ENCODE measurements at places on chromosomes 5 and 9. TPM values are rescaled to one million over a fixed set of nuclear protein-coding genes. Genes with fewer than 3 reads are reported as not detected.

GRCh38 chr5:103228061-103228460 lies 30.5 kb upstream of the MACIR start:
- no peak overlapping the region for H3K27ac ChIP-seq
- peaks cover 4% of the 10 kb centered on the region for H3K4me1 ChIP-seq
- DNase-seq: no peak
- H3K4me3 ChIP-seq: no peak overlapping the region
- H3K27me3 ChIP-seq: no peaks in the 10 kb centered on the region
- H3K36me3 ChIP-seq: no peaks in the 10 kb centered on the region

GRCh38 chr9:1271367-1271766 lies 221.2 kb downstream of the DMRT2 start:
- H3K27me3 ChIP-seq: no peaks in the 10 kb centered on the region
- H3K36me3 ChIP-seq: no peaks in the 10 kb centered on the region
- no peaks in the 10 kb centered on the region for H3K4me1 ChIP-seq
- no peak overlapping the region for H3K27ac ChIP-seq

DNA sequence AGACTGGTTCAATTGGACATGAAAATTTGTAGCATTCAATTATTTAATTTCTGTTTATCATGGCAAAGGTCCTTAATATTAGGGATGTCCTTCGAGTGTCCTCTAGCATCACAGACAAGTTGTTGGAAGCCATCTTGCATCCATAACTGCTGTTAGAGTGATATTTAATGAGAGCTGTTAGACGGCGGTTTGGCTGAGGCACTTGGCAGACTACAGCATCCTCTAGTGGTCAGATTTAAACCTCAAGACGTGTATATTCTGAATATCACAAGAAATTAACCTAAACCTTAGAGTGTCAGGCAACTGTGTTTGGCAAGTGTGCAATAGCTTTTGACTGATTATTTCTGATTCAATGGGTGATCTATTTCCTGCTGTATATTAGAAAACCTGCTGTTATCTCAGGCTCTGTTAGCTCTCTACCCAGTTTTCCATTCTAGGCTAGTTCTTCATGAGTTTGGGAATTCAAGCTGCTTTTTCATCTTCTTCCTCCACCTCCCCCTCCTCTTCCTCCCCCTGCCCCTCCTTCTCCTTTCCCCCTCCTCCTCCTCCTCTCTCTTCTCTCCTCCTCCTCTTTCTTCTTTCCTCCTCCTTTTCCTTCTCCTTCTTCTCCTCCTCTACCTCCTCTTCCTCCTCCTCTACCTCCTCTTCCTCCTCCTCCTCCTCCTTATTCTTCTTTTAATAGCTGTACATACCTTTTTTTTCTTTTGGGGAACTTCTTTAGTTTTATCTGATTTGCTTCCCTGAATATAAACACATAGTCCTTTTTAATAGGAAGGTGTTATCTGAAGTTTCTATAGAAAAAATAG lies 8.6 kb downstream of the SPINK1 start:
- no peaks in the 10 kb centered on the region for H3K4me1 ChIP-seq
- no peaks in the 10 kb centered on the region for H3K27me3 ChIP-seq
- no peak overlapping the region for H3K27ac ChIP-seq
- H3K36me3 ChIP-seq: no peaks in the 10 kb centered on the region
- peak; percentile 79 for DNase-seq
- no peak overlapping the region for H3K4me3 ChIP-seq

DNA sequence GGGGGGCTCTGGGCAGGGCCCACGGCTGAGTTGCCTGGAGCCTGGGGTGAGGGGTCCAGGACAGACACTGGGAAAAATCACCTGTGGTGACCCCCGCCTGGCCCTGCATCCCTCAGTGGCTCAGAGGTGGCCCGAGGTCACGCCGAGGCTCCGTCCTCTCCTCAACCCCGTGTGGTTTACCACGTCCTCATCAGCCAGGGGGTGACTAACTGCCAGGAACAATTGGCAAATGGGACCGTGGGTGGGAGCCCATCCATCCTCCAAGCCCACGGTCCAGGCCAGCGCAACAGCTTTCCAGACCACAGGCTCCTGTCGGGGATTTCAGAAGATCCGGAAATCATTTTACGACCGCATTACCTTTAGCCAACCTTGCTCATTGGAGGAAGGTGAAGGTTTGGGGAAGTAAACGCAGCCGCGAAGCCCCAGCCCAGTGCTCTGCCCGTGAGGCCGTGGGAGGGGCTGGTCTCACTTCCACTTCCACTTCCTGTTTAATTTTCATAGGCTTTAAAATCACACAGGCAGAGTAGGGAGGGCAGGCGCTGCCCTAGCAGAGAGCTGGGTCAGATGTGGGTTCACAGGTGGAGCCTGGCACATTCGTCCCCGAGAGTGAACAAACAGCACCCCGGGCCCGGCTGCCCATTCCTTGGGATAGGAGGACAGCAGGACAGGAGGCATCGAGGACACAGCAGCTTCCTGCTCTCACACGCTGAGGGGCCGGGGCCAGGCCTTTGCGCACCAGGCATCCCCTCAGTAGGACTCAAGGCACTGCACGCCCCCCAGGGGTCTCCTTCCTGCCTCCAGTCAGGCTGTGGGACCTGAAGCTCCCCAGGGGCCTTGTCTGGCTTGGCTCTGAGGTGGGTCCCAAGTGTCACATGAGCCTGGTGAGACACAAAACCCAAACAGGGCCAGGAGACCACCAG lies 19.8 kb upstream of the SLC9A3 start:
- H3K27ac ChIP-seq: peak overlapping the region; percentile 54
- H3K4me3 ChIP-seq: peak overlapping the region; percentile 28
- no peak for DNase-seq
- H3K4me1 ChIP-seq: peaks cover 20% of the 10 kb centered on the region
- no peaks in the 10 kb centered on the region for H3K36me3 ChIP-seq
- H3K27me3 ChIP-seq: peaks cover 2% of the 10 kb centered on the region

GRCh38 chr5:132680780-132681475 lies 7.1 kb downstream of the IL4 start:
- no peak for DNase-seq
- no peaks in the 10 kb centered on the region for H3K27me3 ChIP-seq
- H3K4me1 ChIP-seq: peaks cover 5% of the 10 kb centered on the region
- H3K27ac ChIP-seq: no peak overlapping the region
- H3K4me3 ChIP-seq: no peak overlapping the region

- no peaks in the 10 kb centered on the region for H3K36me3 ChIP-seq
- no peak overlapping the region for H3K27ac ChIP-seq
- DNase-seq: no peak
- H3K4me3 ChIP-seq: no peak overlapping the region
These were observed 97.6 kb upstream of the ANXA1 start for GRCh38 chr9:73054091-73054490.

DNA sequence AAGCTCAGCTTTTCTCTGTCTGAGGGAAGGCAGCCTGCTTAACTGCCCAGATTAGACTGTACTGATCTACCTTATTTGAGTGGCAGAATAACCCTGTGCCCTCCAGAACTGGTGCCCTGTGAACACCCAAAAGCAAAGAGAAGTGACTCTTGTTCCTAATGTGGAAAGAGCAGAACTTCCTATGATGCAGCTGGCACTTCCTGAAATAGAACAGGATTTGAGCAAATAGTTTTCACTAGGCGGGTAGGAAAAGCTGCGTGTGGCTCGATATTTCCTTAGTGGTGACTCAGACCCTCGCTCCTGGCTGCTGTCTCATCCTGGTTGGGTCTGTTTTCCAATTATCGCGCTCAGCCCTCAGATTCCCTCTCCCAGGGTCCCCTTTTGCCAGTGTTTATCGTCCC lies 89.9 kb downstream of the SH3TC2 start:
- H3K4me1 ChIP-seq: no peaks in the 10 kb centered on the region
- H3K27me3 ChIP-seq: no peaks in the 10 kb centered on the region
- no peaks in the 10 kb centered on the region for H3K36me3 ChIP-seq
- DNase-seq: no peak

Gene LECT2
- not detected for total RNA-seq

Gene ATP10B
- not detected for total RNA-seq

Gene ABLIM3
- 2.4 TPM for total RNA-seq

Gene RECK
- 7.4 TPM for total RNA-seq

- DNase-seq: no peak
- H3K36me3 ChIP-seq: peaks cover 4% of the 10 kb centered on the region
- no peaks in the 10 kb centered on the region for H3K4me1 ChIP-seq
- no peak overlapping the region for H3K27ac ChIP-seq
These were observed 53.3 kb downstream of the RAPGEF6 start for GRCh38 chr5:131581702-131582101.

Gene RGS3
- total RNA-seq: 148 TPM

Gene EHMT1
- 200 TPM for total RNA-seq

- no peaks in the 10 kb centered on the region for H3K27me3 ChIP-seq
- DNase-seq: no peak
- no peak overlapping the region for H3K4me3 ChIP-seq
These were observed 461.9 kb upstream of the PAPPA start for GRCh38 chr9:115691693-115692092.

DNA sequence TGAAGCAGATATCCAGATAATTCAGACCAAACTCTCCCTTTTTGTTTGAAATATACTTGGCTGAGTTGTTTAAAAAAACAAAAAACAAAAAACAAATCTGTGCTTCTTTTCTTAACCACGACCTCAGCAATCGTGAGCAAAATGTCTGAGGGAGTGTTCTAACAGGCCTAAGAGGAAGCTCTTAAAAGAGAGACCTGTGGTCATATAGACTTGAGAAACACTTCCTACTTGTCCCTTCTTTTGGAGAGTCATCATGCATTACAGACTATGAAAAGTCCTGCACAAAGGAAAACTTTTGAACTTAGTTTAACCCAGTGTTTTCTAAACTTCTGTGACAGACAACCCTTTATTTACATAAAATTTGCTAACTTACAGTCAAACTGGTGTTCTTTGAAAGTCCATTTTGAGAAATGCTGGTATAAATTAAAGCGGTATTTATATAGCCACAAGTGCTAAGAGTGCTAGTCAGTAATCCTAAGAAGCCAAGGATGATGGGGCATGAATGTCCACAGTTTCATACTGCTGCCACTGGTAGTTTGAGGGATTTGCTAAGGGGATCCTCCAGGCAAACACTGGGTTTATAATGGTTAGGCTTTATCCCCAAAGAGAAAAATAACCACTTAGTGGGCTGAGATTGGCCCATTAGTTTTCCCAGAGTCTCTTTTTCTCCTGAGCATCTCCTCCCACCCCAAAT lies 199.8 kb downstream of the LRRC70 start:
- no peak overlapping the region for H3K4me3 ChIP-seq
- H3K4me1 ChIP-seq: peaks cover 3% of the 10 kb centered on the region
- no peak overlapping the region for H3K27ac ChIP-seq
- no peaks in the 10 kb centered on the region for H3K36me3 ChIP-seq
- H3K27me3 ChIP-seq: no peaks in the 10 kb centered on the region
- no peak for DNase-seq

GRCh38 chr9:21653091-21653490 lies 149.3 kb upstream of the MTAP start:
- no peaks in the 10 kb centered on the region for H3K36me3 ChIP-seq
- no peak for DNase-seq
- no peak overlapping the region for H3K27ac ChIP-seq

DNA sequence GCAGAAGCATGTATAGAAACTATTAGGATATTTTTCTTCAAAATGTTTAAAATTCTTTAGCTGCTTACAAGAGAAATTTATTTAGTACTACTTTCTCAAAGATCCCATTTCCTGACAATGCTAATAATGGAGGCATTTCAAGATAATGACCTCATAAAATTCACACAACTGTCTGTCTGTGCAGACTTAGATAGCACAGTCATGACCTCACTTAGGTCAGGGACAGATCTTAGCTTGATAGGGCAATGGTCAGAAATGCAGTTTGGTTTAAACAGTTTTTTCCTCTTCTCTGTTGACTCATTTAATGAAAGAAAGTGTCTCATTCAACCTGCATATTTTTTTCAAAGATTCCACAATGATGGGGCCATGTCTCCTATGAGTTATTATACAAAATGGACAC lies 128.4 kb downstream of the GRIA1 start:
- no peaks in the 10 kb centered on the region for H3K36me3 ChIP-seq
- no peak overlapping the region for H3K4me3 ChIP-seq
- H3K27ac ChIP-seq: no peak overlapping the region

GRCh38 chr5:140114341-140115185 lies 654 bp downstream of the PURA start:
- peaks cover 21% of the 10 kb centered on the region for H3K4me1 ChIP-seq
- peak; percentile 64 for DNase-seq
- H3K27me3 ChIP-seq: peaks cover 16% of the 10 kb centered on the region

Measured in natural killer cell (primary cell).